Activated CD4-positive, alpha-beta memory T cell treated with anti-CD3 and anti-CD28 coated beads for 36 hours (primary cell): ENCODE measurements at places on chromosomes 5 and 9.

GRCh38 chr9:128136816-128137793 lies 9.6 kb upstream of the PTGES2 start:
- no peak for DNase-seq

- no peak for DNase-seq
Measured at GRCh38 chr9:33795819-33796218, 458 bp downstream of the PRSS3 start.

- no peak for DNase-seq
Measured at GRCh38 chr9:128142596-128142995, 6.7 kb upstream of the LCN2 start.

GRCh38 chr5:111748304-111748763 lies 8.7 kb downstream of the NREP start:
- DNase-seq, result no peak

- DNase-seq, result peak; percentile 59
Measured at GRCh38 chr9:35675732-35676392, 2.1 kb downstream of the CA9 start.

DNA sequence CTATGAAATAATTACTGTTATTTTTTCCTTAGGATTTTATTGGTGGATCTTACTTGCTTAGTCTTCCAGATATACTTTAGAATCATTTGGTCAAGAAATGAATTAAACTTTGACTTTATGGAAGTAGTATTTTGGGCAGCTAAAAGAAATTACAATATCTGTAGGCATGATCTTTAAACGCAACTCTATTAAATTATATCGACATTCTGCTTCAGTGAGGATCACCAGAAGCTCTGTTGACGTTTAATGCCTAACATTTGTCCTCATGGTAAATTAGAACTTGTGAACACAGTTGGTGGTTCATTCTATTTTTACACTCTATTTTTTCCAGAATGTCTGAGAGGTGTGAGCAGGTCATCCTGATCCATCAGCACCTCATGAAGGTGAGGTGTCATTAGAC lies 211.6 kb downstream of the TMEM167A start:
- no peak for DNase-seq

- no peak for DNase-seq
Measured at GRCh38 chr9:94031946-94032345, 52.3 kb upstream of the PTPDC1 start.

DNA sequence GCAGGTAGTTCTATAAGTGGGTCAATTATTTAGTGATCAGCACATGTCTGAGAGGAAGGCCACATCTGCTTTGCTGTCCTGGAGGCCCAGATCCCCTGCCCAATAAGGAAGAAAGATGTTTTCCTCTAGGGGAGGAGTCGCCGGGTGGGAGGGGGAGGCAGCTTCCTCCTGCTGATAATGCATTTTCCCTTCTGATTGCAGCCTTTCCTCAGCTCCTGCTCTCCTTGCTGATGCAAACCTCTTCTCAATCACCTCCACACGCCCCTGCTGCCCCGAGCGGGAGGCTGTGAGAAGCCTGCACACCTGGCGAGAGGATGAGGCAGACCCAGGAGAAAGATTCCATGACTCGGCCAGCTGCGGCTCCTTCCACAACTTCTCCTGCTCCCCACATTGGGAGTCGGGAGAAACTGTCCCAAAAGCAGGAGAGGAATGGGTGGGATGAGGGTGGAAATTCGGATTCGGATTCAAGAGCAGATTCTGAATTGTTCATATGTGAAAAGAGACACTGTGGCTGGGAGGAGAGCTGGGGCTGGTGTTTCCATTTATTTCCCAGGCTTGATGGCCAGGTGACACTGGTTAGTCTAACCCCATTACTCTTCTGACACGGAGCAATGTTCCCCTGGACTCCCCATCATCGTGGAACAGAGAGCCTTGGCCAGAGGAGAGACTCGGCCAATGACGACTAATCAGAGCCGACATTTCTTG lies 6.8 kb upstream of the NTNG2 start:
- DNase-seq, result no peak

- DNase-seq, result no peak
Measured at GRCh38 chr5:170865622-170866021, 3.8 kb downstream of the RANBP17 start.

DNA sequence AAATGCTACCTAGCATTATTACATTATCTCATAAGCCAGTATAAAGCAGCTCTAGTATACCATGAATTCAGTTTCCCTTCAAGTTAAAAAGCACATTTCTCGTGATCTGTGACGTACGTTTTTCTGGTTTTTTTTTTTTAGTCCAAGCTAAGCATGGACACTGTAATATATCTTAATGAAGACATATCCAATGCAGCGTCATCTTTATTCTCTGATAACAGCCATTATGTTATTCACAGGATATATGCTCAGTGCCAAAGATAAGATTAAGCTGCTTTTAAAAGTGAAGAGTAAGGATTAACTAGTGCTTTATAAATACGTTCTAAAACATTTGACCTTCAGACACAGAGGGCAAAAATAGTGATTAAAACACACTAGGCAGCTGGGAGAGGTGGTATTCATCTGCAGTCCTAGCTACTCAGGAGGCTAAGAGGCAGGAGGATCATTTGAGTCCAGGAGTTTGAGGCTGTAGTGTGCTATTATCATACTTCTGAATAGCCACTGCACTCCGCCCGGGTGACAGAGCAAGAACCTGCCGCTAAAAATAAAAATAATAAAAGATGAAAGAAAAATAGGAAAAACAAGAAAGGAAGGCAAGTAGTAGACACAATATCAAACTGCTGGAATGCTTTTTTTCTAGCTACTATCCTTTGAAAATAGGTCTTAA lies 7.7 kb downstream of the CSNK1A1 start:
- no peak for DNase-seq

- no peak for DNase-seq
Measured at GRCh38 chr9:131827821-131828369, 88.0 kb upstream of the RAPGEF1 start.

GRCh38 chr9:63859475-63860215 lies 1425.4 kb downstream of the FOXD4L5 start:
- peak; percentile 27 for DNase-seq

GRCh38 chr5:79030663-79031484 lies 38.6 kb downstream of the DMGDH start:
- no peak for DNase-seq

DNA sequence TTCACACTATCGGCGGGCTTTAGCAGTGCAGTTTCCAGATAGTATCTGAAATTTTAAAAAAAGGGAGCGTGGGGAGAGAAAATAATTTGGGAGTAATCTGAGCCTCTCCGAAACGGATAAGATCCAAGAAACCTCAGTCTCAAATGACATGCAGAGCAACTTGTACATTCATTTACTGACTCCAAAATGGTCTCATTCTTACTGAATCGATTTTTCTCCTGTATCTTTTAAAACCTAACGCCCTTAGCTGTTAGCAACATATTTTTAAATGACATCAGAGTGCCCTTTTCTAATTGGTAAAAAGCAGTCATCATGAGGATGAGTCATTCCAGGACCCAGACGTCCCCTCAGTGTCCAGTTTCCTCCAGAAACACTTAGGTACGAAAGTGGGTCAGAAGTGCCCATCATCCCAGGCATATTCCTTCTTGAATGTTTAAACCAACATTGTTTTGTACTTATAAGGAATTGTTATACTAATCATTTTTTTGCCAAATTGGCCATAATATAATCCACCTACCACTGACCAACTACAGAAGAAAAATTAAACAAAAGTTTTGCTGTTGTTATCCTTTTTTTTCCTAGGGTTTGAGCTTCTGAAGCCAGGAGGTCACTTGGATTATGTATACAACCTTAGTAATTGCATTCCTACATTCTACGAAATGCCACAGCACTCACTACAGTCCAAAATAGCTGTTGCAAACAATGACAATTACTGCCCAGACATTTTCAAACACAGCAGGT lies 354.4 kb downstream of the ADAMTS6 start:
- no peak for DNase-seq

- DNase-seq, result no peak
Measured at GRCh38 chr9:101403516-101404285, 5.0 kb downstream of the ZNF189 start.

DNA sequence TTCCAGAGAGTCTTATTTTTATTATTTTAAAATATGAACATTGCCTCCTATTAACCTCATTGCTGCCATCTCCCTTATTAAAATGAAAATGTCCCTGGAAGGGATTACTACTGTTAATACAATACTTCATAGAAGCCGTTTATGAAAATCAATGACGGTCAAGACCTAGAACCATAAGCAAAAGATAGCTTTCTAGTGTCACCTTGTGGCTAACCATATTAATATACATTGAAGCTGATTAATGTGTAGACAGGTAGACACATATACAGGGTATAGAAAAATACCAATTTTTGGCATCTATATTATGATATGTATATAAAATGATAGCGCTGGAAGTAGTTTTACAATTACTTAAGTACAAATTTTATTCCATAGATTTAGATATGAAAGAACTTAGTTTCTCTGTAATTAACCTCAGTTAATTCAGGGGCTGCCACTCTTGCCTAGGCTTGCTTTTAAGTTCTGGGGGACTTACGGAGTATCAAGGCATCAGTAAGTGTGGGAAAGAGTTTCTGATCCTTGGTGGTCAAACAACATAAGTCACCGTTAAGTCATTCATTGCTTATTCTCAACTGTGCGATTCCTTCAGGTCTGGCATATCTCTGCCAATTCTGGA lies 2.5 kb upstream of the YTHDC2 start:
- no peak for DNase-seq

DNA sequence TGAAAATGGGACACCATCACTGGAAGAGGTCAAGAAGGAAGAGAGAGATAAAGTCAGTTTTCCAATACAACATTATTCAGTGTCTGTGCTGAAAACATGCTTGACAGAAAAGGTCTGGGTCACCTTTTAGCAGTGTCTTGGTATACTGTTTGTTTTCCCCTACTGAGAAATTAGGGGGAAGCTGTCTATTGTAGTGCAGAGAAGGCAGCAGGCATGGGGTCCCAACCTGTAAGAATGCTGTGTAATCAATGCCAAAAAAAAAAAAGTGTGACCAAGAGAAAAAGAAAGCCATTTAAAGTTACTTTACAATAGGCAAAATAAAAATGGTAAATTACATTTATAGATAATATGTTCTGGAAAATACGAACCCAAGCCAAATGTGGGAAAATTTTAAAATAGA lies 139.3 kb downstream of the RAB3C start:
- DNase-seq, result no peak

GRCh38 chr5:54234304-54234933 lies 76.0 kb downstream of the ARL15 start:
- DNase-seq, result no peak

- no peak for DNase-seq
Measured at GRCh38 chr5:16773991-16774390, 157.2 kb upstream of the RETREG1 start.

GRCh38 chr5:61805101-61805500 lies 473.0 kb downstream of the ZSWIM6 start:
- DNase-seq, result no peak

DNA sequence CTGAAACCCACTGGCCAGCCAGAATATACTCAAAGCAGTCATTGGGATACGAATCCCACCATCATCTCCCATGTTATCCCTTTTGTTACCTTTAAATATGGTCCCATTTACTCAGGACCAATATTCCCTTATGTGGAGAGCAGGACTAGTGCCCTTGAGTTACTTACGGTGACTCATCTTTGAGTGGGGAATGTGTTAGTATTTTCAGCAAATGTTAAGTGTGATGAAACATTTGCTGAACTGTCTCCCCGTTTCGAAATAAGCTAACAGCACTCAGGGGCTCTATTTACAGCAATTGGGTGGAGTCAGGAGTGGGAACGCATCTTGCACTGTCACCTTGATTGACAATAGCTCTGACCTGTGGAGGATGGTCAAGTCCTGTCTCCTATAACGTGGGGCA lies 67.4 kb downstream of the CTSL start:
- DNase-seq, result no peak

- no peak for DNase-seq
Measured at GRCh38 chr9:6498982-6499381, 86.0 kb downstream of the UHRF2 start.

DNA sequence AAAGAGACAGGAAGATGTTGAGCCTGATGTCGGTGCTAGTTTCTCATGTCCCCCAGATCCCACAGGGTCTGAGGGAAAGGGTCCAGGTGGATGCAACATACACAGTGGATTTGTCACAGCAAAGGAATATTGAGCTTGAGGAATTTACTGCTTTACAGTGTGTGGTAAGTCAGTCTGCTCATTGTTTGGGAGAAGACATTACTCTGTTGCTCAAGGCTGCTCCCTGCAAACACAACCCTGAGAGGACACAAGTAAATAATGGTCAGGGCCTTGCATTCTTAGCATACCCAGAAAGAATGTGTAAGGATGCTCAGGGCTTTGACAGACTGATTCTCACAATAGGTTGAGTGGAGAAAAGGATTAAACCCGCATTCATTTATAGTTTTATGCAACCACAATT lies 7.3 kb upstream of the MAN2A1 start:
- DNase-seq, result no peak

GRCh38 chr5:90161414-90161813 lies 248.1 kb downstream of the CETN3 start:
- no peak for DNase-seq

- DNase-seq, result no peak
Measured at GRCh38 chr5:51987239-51987638, 604.0 kb downstream of the ISL1 start.

DNA sequence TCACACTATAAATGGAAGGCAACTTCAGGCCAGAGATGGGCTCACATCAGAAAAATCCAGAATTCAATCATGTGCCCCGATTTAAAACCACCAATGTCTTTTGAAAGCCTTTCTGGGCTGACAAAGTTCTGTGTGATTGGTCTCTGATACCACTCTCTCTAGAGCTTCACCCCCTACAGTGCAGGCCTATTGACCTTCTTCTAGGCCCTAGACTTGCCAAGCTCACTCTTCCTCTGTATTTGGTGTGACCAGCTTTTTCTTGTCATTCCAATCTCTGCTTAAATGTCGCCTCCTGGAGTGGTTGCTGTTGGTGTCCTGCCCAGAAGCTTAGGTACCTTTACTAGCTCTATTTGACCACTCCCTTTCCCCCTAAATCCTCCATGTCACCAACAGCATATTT lies 78.7 kb downstream of the GCNT4 start:
- no peak for DNase-seq

DNA sequence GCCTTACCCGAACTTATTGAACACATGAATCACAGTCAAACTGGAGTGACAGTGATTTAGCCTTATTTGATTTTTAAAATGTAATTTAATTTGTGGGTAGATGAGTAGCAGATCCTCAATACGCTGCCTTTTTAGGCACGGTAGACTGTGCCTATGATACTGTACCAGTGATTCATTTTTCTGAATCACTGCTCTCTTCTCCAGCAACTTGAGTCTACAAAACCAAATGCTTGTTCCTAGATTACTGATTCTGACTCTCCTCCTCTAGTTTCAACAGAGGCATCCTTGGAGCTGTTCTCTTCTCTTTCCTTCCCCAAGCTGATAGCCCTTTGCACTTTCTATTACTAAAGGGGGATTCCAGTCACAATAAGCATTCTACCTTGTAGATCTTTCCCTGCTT lies 94.3 kb upstream of the IL7R start:
- no peak for DNase-seq

GRCh38 chr5:133229931-133230664 lies 178.3 kb downstream of the HSPA4 start:
- DNase-seq, result no peak

DNA sequence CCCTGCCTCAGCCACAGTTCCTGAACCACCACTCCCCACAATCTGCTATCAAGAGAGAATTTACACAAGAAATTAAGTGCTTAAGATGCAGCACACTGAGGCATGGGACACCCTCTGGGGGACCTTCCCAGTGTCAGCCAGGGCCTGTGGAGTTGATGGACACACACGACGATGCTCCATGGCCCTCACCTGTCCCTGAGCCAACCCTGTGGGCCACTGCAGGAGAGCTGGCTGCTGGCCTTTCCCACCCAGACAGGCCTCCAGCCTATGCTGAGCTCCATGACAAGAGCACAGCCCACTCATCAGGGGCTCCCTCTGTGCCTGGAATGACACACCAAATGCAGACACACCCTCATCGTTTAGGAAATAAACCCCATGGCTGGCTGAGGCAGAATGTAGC lies 124.6 kb downstream of the ADAMTS16 start:
- DNase-seq, result no peak
